Central memory CD4-positive, alpha-beta T cell (primary cell): ENCODE measurements at places on chromosomes 11 and 22.

- DNase-seq: no peak
Measured at GRCh38 chr22:30297991-30298701, 8.8 kb upstream of the CASTOR1 start.

- DNase-seq: no peak
Measured at GRCh38 chr11:71208011-71208774, 44.2 kb downstream of the SHANK2 start.

GRCh38 chr11:73241300-73241699 lies 23.2 kb downstream of the P2RY2 start:
- no peak for DNase-seq

- no peak for DNase-seq
Measured at GRCh38 chr22:46098525-46099475, 51.5 kb upstream of the PPARA start.

DNA sequence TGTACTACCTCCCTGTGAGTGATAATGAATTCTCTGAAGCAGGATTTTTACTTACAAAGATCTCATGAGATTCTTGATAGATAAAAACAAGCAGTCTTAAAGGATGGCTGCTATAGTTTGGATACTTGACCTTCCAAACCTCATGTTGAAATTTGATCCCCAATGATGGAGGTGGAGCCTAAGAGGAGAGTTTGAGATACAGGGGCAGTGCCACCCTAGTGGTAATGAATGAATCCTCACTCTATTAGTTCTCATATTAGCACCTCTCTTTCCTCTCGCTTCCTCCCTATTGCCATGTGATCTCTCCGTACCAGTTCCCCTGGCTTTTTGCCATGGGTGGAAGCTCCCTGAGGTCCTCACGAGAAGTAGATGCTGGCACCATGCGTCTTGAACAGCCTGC lies 37.9 kb upstream of the OR8B8 start:
- no peak for DNase-seq
